ENCODE measurements at places on chromosomes 13 and 19.

- no peak for DNase-seq
Measured at GRCh38 chr13:28408235-28408848, 86.6 kb downstream of the FLT1 start.

DNA sequence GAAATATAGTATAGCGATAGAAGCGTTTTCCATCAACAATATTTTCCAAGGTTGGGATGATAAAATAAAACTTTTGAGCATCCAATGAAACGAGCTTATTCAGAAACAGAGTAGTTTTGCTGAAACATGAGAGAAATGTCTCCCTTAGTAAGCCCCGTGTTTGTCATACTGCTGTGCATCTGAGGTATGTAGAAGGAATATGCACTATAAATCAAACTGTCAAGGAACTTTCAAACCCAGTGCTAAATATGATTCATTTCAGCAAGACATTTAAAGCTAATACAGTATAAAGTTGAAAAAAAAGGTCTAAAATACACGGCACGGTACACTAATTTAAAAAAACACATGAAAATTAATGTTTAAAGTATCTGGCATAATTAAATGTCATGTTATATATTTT, 546.2 kb downstream of the SLITRK5 start:
- DNase-seq: no peak

GRCh38 chr19:40279120-40279551, 6.0 kb downstream of the AKT2 start:
- no peak for DNase-seq

GRCh38 chr13:23450340-23451046, 17.0 kb upstream of the SACS start:
- DNase-seq: no peak

GRCh38 chr19:38361633-38362075, 12.7 kb upstream of the PSMD8 start:
- peak; percentile 73 for DNase-seq

DNA sequence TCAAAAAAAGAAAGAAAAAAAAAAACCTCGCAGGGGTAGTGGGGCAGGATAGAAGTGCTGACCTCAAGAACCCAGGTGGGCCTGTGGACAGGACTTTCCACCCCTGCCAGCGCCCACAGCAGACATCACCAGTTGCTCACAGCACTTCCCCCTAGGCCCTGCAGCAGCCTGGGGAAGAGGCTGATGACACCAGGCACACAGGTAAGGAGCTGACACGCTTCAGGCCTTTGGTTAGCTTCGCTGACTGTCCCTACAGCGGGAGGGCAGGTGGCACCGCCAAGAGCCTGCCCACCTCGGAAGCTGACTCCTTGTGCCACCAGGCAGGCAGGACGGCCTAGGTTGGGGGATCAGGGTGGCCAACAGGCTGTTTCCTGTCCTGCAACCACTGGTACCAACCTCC, 8.9 kb downstream of the LONP1 start:
- DNase-seq: no peak

DNA sequence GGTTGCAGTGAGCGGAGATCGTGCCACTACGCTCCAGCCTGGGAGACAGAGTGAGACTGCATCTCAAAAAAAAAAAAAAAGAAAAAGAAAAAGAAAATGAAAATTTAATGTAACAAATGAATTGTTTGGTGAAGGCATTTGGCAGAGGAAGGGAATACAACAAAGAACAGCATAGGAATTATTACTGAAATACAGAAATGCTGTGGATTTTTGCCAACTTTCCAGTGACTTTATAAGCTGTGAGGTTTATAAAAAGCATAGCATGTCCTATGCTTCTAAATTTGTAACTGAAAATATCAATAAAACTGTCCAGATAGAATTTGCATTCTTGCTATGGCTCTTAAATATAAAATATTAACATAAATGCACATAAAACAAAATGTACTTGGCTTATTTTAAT, 112.9 kb upstream of the IRS2 start:
- DNase-seq: no peak

DNA sequence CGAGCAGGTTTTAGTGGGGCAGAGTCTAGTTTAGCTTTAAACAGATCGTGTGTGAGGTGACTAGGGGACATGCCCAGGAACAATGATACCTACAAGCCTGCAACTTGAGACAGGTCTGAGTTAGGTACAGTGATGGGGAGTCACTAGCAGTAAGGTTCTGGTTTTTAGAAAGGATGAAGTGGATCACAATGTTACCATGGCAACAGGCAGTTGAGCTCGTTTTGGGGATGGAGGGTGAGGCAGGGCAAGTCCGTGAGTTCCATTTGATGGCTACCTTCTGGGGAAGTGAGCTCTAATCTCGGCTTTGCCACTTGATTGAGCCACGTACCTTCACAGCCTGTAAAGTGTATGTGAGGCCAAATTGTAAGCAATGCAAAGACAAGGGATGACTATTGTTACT, 76.0 kb upstream of the GTF3A start:
- DNase-seq: no peak

DNA sequence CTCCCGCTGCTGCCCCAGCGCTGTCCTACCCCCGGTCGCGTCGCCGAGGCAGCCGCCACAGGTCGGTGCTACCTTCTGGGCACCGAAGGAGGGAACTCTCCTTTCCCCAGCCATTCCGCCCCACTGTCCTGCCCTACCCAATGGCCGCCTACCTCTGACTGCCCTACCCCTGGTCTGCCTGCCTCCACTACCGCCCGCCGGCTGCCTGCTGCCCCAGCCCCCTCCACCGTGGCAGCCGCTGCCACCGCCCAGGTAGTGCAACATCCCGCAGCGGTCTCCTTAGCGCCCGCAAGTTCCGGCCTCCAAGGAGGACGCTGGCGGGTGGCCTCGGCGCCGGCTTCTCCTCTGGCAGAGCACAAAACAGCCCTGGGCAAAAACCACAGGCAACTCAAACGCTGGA, 1303.1 kb downstream of the UQCRFS1 start:
- DNase-seq: no peak

- no peak for DNase-seq
Measured at GRCh38 chr13:113645329-113645728, 12.7 kb downstream of the ATP4B start.

- DNase-seq: no peak
Measured at GRCh38 chr19:7382694-7383093, 34.0 kb downstream of the ARHGEF18 start.

GRCh38 chr19:19193926-19194325, 1.9 kb downstream of the RFXANK start:
- DNase-seq: no peak

GRCh38 chr13:37443538-37443937, 155.0 kb downstream of the POSTN start:
- DNase-seq: no peak

DNA sequence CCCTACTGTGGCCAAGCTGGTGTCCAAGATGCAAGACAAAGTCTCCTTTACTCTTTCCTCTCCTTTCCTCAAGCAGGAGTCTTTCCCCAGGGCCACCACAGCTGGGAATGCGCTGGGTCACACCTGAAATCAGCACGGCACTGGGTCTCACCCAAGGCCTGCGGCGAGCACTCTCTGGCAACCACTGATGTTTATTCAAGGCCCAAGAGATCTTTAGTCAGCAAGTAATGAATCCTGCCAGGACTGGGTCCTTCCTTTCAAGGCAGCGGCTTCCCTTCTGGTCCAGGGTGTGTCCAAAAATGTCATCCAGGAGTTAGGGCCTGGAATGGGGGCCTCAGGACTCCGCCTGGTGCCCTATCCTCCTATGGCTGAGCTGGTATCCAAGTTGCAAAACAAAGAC, 24.1 kb downstream of the BLOC1S3 start:
- no peak for DNase-seq

- no peak for DNase-seq
Measured at GRCh38 chr13:104976986-104977385, 1558.5 kb downstream of the EFNB2 start.

DNA sequence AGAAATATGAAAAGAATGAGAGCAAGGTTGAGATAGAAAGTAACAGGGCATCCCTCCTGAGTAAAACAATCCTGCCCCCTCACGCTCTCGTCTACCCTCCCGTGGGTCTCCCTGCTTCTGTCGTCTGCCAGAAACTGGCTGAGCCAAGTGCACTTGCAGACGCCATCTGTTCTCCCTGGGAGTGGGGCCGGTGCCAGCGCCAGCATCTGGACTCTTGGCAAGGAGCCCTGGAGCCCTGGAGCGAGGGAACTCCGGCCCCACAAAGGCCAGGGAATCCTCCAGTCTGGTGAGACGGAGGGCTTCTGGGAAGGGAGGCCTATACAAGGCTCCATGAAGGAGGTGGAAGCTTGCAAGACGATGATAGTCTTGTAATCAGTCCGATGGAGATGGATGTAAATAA, 2.3 kb upstream of the TMEM91 start:
- no peak for DNase-seq

DNA sequence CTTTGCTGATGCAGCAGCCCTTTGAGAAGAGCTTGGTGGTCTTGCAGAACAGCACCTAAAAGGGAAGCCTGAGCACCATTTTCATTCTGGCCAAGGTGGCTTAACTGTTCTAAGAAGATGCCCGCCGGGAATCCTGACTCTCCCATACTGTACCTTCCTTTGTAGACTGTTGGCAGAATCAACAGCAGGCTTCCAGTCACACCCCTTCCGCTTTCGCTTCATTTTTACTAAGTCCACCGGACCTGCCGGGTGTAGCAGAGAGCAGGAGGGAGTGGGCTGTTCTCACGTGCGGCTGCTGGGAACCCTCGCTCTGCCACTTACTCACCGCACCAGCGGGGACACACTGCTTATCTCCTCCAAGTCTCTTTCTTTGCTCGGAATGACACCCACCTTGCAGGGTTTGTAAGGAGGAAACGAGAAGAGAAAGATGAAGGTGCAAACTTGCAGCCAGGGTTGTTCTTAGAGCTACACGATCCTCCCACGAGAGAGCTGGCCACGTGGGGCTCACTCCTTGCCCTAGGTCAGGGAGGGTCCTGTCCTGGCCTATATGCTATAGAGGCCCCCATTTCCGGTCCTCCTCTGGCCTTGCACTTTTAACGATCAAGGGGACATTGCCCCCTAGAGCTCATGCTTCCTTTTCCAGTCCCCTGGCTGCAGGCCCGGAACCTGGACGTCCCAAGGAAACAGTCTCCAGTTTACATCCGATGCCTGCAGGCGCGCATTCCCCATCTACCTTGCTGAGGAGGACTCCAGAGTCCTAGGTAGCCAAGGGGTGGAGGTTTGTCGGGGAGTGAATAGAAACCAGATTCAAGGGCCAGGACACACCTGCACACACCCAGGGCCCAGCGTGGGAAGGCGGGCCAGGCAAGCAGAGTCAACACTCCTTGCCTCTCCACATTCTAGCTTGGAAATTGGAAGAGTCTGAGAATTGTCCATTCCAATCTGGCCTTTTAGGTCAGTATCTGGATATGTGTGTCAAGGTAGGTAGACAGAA, 453.6 kb downstream of the IRS2 start:
- no peak for DNase-seq

- DNase-seq: no peak
Measured at GRCh38 chr13:41905600-41906254, 55.2 kb downstream of the VWA8 start.

GRCh38 chr19:23800271-23800670, 41.6 kb upstream of the ZNF681 start:
- DNase-seq: no peak

GRCh38 chr13:114339857-114340534, 25.7 kb downstream of the CHAMP1 start:
- peak; percentile 40 for DNase-seq

DNA sequence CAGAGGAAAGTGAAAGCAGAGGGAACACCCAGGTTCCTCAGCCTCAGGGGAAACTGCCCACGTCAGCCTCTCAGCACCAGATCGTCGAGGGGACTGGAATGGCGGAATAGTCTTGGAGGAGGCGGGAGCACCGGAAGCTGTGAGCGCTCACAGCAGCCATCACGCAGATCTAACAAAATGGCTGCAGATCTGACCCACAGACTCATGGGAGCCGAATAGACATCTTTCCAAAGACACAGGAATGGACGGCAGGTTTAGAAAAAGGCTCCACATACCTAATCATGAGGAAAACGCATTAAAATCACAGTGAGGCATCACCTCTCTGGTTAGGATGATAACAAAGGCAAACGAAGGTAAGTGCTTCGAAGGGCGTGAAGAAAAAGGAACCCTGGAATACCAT, 11.8 kb upstream of the LILRA2 start:
- no peak for DNase-seq

DNA sequence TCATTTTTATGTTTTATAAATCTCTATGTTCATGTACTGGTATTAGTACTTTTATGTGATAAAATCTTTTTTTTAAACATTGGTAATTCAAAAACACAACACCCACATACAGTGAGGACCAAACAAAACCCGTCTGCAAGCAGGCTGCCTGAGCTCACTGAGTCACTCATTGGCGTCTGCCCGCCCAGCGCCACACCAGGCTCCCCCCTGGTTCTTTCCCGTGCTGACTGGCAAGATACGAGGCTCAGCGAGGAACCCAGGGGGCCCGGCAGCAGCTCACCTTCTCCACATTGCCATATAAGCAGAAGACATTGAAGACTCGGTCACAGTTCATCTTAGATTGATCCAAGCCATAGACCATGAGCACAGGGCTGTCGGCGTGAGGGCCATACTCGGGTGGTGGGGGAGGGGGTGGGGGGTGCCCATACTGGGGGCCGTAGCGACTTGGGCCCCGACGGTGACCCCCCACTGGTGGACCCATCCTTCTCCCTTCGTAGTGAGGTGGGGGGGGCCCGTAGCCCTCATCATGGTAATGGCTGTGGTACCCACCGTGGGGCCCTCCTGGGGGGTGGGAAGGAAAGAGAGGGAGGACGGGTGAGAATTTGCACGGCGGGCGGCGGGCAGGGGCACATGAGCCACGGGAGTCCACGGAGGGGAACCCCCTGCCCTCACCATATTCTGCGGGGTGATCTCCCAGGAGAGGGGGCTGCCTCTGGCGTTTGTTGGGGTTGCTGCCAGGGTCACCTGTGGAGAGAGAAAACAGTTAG, 8.4 kb upstream of the ECH1 start:
- DNase-seq: peak; percentile 35

DNA sequence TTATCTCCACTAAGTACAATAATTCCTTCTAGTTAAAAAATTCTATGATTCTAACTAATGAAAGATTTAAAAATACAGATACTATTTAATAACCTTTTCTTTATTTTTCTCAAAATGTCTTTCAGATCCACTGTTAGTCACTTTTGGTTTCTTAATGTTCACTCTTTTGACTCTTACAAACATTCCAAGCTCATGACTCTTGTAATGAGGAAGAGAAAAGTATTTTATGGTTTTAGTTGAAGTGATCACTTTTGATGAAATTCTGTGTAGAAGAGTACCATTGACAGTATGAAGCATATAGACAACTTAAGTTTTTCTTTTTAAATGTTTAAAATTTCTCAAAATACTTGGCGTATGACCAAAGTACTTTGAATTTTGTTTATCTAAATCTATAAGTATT, 27.8 kb downstream of the COG3 start:
- DNase-seq: no peak

DNA sequence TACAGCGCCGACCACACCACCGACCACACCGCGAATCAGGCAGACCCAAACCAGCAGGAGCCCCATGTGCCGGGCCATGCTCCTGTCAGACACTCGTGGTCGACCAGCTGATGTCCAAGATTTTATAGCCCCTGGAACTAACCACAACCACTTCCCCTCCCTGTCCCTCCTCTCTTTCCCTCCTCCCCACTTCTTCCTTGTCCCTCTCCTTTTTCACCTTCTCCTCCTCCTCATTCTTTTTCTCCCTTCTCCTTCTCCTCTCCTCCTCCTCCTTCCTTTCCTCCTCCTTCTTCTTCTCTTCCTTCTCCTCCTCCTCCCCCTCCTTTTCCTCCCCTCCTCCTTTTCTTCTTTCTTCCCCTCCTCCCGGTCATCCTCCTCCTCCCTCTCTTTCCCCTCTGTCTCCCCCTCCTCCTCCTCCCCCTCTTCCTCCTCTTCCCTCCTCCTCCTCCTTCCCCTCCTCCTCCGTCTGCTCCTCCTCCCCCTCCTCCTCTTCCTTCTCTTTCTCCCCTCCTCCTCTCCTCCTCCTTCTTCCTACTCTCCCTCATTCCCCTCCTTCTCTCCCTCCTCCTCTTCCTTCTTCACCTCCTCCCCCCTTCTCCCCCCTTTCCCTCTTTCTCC, 670 bp downstream of the BSPH1 start:
- no peak for DNase-seq
